HT-29 (cell line): ENCODE measurements at places on chromosomes 3 and 15. TPM values are rescaled to one million over a fixed set of nuclear protein-coding genes. Genes with fewer than 3 reads are reported as not detected.

SLC27A2 gene
- 44.5 and 56.0 TPM in 2 replicates for total RNA-seq

ADAMTS17 gene
- total RNA-seq: 3.0 and 4.2 TPM in 2 replicates

PIERCE2 gene
- total RNA-seq: 0.86 and 1.9 TPM in 2 replicates

TM4SF18 gene
- 0.29 TPM in 1 of 2 replicates, not detected in the other for total RNA-seq

- DNase-seq: no peak
Observed at GRCh38 chr3:196354132-196354531, 15.9 kb upstream of the TM4SF19 start.

DNA sequence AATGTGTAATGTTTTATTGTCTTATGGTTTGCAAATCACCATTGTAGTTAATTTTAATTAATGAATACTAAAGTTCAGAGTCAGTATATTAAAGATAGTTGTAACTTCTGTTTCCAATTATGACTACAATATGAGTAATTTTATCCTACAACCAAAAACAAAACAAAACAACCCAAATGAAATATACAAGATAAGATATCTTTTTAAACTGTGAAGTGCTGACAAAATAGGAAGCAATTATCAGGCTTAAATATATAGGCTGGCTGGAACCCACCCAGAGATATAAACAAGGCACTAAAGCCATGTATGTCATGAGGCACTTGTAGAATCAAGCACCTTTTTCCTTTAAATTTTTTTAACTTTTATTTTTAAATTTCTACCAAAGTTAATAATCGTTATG, 108.6 kb upstream of the LRRFIP2 start:
- no peak for DNase-seq

DNA sequence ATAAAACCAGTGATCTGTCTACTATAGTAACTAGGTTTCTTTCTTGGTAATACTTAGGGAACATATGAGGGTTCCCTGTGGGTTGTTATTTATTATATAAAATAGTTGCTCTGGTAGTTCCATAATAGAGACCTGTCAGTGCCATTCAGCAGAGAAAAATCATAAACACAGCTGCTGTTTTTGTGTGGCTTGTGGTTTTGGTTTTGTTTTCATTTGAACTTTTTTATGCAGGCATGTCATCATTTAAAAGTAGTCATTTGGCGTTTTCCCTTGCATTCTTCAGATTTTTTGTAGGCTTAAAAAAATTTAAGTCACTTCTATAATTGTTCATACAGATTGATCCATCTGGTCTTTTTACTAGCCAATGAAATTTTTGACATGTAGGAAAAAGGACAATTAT, 47.9 kb downstream of the PIK3CA start:
- no peak for DNase-seq

DNA sequence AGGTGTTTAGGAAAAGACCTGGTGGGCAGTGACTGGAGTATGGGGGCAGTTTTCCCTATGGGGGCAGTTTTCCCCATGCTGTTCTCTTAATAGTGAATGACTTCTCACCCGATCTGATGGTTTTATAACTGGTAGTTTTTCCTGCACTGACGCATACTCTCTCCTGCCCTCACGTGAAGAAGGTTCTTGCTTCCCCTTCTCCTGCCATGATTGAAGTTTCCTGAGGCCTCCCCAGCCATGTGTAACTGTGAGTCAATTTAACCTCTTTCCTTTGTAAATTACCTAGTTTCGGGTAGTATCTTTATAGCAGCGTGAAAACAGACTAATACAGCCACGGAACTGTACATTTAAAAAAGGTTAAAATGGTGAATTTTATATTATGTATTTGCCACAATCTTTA, 25.0 kb upstream of the CHRNB4 start:
- DNase-seq: no peak

DNA sequence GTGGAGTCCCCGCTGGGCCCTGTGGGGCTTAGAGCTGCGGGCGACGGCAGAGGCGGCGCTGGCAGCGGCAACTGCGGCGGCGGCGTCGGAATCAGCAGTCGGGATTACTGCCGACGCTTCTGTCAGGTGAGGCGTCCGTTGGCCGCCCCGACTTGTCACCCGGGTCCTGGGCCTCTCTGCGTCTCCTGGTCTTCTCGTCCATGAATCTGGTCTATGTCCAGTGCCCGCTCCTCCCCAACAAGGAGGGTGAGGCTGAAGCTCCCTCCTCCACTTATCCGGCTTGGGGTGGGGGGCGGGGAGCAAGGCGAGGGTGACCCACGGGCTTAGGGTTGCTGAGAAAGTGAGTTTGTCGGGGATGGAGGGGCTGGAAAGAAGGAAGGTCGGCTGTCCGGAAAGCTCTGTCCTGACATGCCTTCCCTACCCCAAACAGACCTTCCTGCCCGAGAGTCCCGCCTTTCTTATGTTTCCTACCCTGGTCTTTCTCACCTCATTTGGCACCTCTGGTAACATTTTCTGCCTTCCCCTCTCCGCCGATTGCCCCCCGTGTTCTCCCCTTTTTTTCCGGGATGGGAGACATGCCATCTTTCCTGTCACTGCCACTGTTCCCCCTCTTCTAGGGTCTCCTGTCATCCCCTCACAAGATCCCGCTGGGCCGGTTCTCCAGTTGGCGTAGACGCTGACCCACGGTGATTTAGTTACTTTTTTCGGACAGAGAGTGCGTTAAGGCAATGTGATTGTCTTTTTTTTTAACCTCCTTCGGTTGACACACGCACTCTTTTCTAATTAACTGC, 520 bp downstream of the ZNF654 start:
- DNase-seq: no peak

GRCh38 chr3:5080779-5081550, 41.1 kb upstream of the ARL8B start:
- DNase-seq: no peak

- DNase-seq: no peak
Observed at GRCh38 chr3:81378552-81379293, 382.7 kb downstream of the GBE1 start.

GRCh38 chr15:59444081-59444835, 6.3 kb downstream of the FAM81A start:
- no peak for DNase-seq

- no peak for DNase-seq
Observed at GRCh38 chr15:57236561-57237300, 139.6 kb upstream of the CGNL1 start.

GRCh38 chr3:44000586-44000985, 241.1 kb upstream of the TOPAZ1 start:
- DNase-seq: no peak

DNA sequence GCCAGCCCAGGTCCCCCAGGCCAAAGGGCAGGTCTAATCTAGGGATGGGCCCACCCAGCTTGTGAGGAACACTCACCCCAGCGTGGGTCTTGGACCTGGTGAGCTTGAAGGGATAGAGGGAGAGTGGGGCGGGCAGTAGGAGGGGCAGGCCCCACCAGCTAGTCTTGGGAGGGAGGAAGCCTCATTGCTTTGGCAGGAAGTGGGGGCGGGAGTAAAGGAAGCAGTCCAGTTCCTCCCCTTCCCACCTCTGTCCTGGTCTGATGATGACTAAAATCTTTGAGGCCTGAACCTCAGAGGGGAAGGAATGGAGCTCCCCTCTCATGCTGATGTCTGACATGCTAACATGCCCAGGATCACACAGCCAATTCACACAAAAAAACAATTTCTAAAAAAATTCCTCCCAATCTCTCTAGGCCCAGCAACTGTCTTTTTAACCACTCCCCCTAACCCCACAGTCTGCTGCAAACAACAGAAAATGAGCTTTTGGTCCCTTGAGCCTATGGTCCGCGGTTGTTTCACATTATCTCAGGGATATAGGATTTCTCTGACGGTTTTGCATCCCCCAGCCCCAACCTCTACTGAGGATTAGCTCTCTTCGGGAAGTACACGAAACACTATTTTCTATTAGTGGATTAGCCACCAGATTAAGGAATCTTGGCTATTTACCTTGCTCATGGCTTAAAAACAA, 30.7 kb upstream of the DUSP7 start:
- no peak for DNase-seq

GRCh38 chr3:133833880-133834620, 28.4 kb downstream of the SRPRB start:
- DNase-seq: no peak

GRCh38 chr3:167480748-167481147, 6.9 kb upstream of the SERPINI2 start:
- DNase-seq: no peak

GRCh38 chr3:129320261-129320660, 41.6 kb downstream of the HMCES start:
- DNase-seq: no peak

DNA sequence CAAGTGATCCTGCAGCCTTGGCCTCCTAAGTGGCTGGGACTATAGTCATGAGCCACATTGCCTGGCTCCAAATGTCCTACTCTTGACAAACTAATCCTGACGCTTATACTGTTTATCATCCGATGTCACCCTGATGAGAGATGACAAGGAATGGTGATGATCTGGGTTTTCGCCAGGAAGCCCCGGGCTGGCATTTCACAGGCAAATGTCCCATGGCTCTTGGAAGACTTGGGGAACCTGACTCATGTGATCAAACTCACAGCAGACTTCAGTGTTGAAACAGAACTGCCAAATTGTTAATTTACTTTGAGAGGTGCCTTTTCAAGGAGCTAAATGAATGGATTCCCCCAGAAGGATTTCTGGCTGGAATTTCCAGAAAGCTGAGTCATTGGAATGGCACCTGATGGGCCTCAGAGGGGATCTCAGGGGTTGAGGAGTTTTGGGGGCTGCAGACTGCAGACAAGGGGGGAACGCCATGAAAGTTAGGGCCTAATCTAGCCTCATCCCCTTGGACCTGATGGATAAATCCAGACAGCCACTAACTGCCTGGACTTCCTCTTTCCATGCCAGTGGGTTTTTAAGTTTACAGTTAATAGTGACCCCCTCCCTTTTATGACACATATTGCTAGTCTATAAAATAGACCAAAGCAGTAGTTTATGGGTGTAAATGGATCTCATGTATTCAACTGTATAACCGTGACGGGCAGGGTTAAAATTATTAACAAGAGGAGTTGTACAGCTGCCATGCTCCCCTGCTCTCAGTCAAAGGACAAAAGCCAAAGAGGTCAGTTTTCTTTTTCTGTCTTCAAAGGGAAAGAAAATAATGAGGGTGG, 146.6 kb downstream of the CHSY1 start:
- DNase-seq: no peak
